ENCODE measurements at places on chromosomes 6 and 20. TPM values are rescaled to one million over a fixed set of nuclear protein-coding genes. Genes with fewer than 3 reads are reported as not detected.

DNA sequence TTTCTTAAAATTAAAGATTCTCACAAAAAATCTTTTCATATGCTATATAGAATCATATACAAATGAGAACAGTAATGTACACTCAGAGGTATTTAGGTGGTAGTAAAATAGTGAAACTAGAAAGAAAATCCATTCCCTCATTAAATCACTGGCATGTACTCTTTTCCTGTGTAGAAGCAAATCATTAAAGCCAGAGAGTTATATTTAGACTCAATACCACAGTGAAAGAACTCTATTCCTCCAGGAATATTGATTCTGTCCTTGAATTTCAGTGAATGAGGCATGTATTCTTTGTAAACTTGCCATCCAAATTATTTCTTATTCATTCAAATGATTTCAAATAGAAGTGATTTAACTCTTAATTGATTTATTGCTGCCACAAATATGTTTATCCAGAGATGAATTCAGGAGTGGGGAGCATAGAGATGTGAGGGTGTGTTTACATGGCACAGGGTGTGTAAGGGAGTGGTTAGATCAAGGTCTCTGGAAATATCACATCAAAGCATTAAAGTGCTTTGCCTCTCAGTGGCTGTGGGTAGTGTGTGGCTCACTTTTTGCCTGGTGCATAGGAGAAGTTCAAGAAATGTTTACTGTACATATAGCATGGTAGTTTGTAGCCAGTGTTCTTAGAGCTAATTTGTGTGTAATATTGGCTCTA is 141.2 kb downstream of the FAM83B start:
- no peak overlapping the region for H3K27ac ChIP-seq
- DNase-seq = no peak

DNA sequence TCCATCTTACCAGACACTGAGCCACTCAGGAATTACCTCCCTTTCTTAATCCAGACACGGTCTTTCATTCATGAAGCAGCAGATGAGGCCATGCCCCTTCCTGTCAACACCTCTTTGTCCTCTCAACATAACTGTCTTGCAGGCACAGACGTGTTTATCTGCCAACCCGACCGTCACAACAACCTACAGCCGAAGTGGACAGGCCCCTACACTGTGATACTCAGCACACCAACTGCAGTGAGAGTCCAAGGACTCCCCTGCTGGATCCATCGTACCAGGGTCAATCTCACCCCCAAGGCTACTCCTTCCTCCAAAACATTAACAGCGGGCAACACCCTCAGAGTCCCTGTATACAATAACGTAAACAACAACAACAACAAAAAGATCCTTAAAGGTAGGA is 30.6 kb upstream of the ULBP3 start:
- DNase-seq = no peak
- no peaks in the 10 kb centered on the region for H3K36me3 ChIP-seq
- peaks cover 6% of the 10 kb centered on the region for H3K27me3 ChIP-seq
- H3K27ac ChIP-seq = no peak overlapping the region
- no peak overlapping the region for H3K4me3 ChIP-seq

DNA sequence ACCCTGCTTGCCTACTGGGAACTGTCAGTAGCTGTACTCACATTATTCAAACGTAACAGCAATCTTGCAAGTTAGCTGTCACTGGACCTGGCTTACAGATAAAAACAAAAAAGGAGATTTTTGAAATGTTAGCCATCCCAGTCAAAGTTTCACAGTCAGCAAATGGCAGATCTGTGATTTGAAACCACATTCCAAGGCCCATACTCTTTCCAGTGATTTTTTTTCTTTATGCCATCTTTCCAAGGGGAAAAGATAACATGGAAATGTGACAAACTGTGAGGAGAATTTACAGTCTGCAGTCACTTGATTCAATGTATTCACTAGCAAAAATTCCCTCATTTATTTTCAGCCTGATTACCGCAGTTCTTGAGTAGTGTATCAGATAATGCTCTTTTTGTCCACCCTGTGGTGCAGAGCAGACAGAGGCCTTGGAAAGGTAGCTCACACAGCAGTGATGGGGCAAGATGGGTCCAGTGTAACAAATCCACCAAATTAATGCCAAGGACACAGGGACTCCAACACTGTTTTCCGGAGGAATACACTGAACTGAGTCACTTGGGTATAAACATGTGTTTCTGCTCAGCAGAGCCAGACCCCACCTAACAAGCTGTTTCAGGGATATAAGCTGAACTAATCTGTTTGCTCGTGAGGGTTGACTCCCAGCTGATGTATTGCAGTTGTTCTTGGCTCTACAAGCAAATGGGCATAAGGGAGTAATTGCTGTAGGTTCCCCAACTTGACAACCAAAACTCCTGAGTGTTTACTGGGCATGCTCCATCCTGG is 49.9 kb upstream of the ADGRF1 start:
- no peak overlapping the region for H3K27ac ChIP-seq
- H3K36me3 ChIP-seq = no peaks in the 10 kb centered on the region
- H3K27me3 ChIP-seq = no peaks in the 10 kb centered on the region

The AKIRIN2 gene
- total RNA-seq = 55.1 TPM

The CCM2L gene
- 8.3 TPM for total RNA-seq

The SYTL3 gene
- 8.2 TPM for total RNA-seq

The MAVS gene
- total RNA-seq = 47.0 TPM

GRCh38 chr6:116371120-116371917 is 572 bp downstream of the DSE start:
- no peaks in the 10 kb centered on the region for H3K36me3 ChIP-seq
- H3K27me3 ChIP-seq = no peaks in the 10 kb centered on the region
- peak; percentile 76 for DNase-seq
- H3K4me1 ChIP-seq = peaks cover 22% of the 10 kb centered on the region

The TP53INP2 gene
- 73.4 TPM for total RNA-seq

GRCh38 chr6:24126586-24127192 is 674 bp downstream of the NRSN1 start:
- H3K27me3 ChIP-seq = peaks cover 8% of the 10 kb centered on the region
- H3K4me3 ChIP-seq = no peak overlapping the region
- DNase-seq = peak; percentile 28
- no peak overlapping the region for H3K27ac ChIP-seq
- no peaks in the 10 kb centered on the region for H3K4me1 ChIP-seq

DNA sequence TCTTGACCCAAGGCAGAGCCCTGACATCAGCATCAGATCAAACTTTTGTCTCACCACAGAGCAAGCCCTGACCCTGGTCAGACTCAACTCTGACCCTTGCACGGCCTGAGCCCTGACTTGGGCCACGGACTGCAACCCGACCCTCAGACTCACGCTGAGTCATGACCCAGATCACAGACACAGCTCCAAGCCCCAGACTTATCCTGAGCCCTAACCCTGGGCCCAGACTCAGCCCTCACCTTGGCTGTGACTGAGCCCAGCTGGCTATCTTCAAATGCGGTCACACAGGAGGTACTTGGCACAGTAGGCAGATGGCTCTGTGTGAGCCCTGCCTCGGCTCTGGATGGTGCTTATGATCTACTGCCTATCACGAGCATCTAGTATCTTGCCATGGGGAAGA is 602.3 kb downstream of the PTPRT start:
- no peak overlapping the region for H3K27ac ChIP-seq
- H3K27me3 ChIP-seq = no peaks in the 10 kb centered on the region
- no peaks in the 10 kb centered on the region for H3K4me1 ChIP-seq

DNA sequence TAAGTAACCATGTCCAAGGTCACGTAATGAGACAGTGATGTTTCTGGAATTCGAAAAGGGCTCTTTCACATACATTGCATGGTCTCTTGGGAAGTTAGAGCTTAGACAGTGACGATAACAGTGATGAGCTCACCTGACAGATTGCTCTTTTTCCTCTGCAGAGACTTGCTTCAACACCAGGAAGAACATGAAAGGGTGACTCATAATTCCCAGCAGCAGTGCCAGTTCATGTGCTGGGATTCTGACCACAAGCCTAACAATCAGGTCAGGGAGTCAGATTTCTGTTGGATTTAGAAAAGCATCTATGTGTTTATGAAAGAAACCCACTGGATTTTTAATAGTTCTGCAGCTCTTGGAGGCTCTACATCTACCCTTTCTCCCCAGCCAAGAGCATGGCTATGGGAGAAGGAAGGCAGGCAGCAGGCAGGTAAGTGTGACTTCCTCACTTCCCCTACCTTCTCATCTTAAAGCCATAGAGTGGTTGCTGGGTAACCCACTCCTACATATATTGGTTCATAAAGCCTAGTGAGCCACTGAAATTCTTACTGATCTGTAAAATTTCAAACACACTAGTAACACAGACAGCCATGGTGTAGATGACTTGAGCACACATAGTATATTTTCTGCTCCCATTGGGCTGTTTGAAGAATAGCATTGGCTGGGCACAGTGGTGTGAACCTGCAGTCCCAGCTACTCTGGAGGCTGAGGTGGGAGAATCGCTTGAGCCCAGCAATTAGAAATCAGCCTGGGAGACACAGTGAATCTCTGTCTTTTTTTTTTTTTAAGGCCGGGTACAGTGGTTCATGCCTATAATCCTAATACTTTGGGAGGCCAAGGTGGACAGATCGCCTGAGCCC is 44.4 kb upstream of the LOC128125822 start:
- no peak for DNase-seq
- H3K36me3 ChIP-seq = no peaks in the 10 kb centered on the region
- H3K4me1 ChIP-seq = no peaks in the 10 kb centered on the region
- H3K27me3 ChIP-seq = no peaks in the 10 kb centered on the region
- no peak overlapping the region for H3K27ac ChIP-seq

- no peaks in the 10 kb centered on the region for H3K36me3 ChIP-seq
- no peak for DNase-seq
- H3K4me3 ChIP-seq = no peak overlapping the region
- no peaks in the 10 kb centered on the region for H3K27me3 ChIP-seq
- H3K27ac ChIP-seq = no peak overlapping the region
Observed at GRCh38 chr20:61861858-61862257, 203.8 kb downstream of the TAF4 start.

The PRSS35 gene
- not detected for total RNA-seq

DNA sequence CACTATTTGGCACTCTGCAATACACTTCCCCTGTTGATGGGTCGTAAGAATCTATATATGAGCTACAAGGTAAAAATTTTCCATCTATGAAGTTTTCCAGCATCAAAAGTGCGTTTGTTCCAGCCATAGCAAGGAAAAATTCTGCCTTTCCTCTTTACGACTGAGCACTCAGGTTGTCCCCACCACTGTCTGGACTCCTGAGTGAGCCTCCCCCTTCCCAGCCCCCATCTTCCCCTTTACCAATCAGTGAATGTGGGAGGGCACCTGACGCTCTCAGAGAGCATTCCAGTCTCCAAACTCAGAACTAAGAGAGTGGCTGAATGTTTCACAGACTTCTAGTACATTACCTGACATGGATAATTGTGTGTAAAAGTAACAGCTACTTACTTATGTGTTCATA is at the start of gene ALDH8A1:
Gene ALDH8A1, minus strand, starts transcription at position 175 of the 400 bp plus-strand sequence. Its CDS starts 48 bp downstream, at position 127.
- no peak for DNase-seq
- no peaks in the 10 kb centered on the region for H3K36me3 ChIP-seq
- H3K4me3 ChIP-seq = no peak within 1 kb of the TSS
- H3K27me3 ChIP-seq = no peaks in the 10 kb centered on the region

GRCh38 chr6:140316966-140317365 is 942.5 kb upstream of the CITED2 start:
- no peak for DNase-seq
- H3K4me1 ChIP-seq = peaks cover 27% of the 10 kb centered on the region
- no peaks in the 10 kb centered on the region for H3K27me3 ChIP-seq
- no peak overlapping the region for H3K27ac ChIP-seq
- H3K4me3 ChIP-seq = no peak overlapping the region

The OR12D3 gene
- not detected for total RNA-seq

DNA sequence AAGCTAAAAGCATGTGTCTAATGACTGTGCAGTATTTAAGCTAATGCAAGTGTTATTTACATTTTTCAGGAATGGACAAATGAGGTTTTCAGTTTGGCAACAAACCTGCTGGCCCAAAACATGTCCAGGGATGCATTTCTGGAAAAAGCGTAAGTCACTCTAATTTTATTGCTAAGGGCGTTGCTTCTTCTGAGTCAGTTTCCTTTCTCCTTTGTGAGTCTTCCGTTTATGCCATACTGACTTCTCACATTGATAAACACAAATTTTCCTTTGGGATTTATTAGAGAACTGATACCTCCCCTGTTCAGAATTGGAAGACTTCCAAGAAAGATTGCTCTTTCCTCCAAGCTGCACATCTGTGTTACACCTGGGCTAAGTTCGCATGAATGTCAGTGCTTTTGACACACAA is 422.9 kb upstream of the PLCB4 start:
- no peaks in the 10 kb centered on the region for H3K27me3 ChIP-seq
- no peaks in the 10 kb centered on the region for H3K36me3 ChIP-seq
- no peak overlapping the region for H3K4me3 ChIP-seq
- no peaks in the 10 kb centered on the region for H3K4me1 ChIP-seq
- DNase-seq = no peak

The CD109 gene
- 15.4 TPM for total RNA-seq

- H3K4me3 ChIP-seq = no peak overlapping the region
- peak overlapping the region; percentile 76 for H3K27ac ChIP-seq
- H3K36me3 ChIP-seq = peaks cover 26% of the 10 kb centered on the region
- no peak for DNase-seq
Observed at GRCh38 chr20:38840894-38841470, 35.5 kb downstream of the PPP1R16B start.

DNA sequence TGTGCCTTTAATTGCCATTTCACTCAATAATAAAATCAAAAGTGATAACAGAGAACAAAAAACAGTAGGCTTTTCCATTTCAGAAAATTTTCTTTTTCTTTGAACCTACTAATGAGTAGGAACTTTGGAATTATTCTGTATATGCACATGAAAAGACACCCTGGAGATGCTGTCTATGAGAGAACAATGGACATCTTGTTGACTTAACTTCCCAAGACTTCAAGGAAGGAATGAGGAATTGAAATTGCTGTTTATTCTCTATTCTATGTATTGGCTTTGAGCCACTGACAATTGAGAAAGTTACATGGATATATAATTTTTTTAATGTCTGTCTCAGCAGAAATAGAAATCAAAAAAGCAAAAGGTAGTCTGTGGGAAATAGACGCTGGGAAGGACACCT is 98.6 kb upstream of the PCSK2 start:
- H3K27me3 ChIP-seq = no peaks in the 10 kb centered on the region
- H3K27ac ChIP-seq = no peak overlapping the region
- no peaks in the 10 kb centered on the region for H3K4me1 ChIP-seq
- no peak overlapping the region for H3K4me3 ChIP-seq
- no peaks in the 10 kb centered on the region for H3K36me3 ChIP-seq

The FUT9 gene
- total RNA-seq = not detected

The GABRR1 gene
- not detected for total RNA-seq

GRCh38 chr6:11232770-11233626 is 530 bp upstream of the NEDD9 start:
- H3K36me3 ChIP-seq = no peaks in the 10 kb centered on the region
- peaks cover 3% of the 10 kb centered on the region for H3K4me1 ChIP-seq
- H3K27me3 ChIP-seq = no peaks in the 10 kb centered on the region
